ENCODE measurements at places on chromosomes 16 and 17.
A peak's percentile ranks its signal among the peaks of the same experiment; 100 is the strongest.

- DNase-seq, result no peak
Observed at GRCh38 chr17:43810226-43810715, 22.7 kb downstream of the MPP3 start.

DNA sequence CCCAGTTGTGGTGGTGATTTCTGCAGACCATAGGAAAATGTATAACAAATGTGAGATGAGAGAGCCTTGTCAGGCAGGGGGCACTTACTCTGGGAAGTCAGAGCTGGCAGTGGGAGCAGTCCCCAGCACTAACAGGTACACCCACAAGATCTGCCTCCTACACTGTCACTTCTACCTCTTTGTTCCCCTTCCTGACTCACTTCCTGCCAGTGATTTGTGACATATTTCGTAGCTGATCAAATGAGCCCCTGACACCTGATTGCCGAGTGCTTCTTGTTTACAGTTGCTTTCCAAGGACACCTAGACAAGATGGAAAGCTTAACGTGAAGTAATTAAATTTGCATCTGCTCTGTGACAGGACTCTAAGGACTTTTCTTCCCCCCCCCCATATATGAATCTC is 40.5 kb downstream of the FTO start:
- no peak for DNase-seq

GRCh38 chr16:75261590-75262078 is 10.2 kb upstream of the BCAR1 start:
- DNase-seq, result no peak

DNA sequence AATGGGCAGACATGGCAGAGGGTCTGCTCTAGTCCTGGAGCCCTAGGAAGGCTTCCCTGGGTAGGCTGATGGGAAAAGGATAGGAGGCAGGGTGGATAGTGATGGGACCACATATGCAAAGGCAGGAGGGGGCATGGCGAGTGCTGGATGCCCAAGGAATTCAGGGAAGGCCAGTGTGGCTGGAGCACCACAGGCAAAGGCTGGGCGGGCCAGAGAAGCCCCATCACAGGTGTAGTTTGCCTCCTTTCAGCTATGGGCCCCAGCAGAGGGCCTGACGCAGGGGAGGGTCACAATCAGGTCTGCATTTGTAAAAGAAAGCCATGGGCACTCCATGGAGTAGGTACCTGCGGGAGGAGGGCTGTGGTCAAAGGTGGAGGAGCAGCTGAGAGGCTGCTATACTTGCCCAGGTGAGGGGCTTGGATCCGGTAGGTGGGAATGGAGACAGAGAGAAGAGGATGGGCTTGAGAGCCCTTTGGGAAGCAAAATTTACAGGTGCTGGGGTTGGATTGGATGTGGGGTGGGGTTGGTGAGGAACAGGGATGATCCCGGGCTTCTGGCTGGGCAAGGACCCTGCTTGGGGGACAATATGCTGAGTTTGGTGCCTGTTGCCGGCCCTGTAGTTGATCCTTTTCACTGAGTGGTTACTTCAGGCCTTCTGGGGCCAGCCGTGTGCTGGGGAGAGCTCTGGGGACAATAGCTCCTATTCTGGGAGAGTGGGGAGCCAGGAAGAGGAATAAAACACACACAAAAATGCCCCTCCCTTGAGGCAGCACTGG is 6.5 kb upstream of the COL1A1 start:
- no peak for DNase-seq

DNA sequence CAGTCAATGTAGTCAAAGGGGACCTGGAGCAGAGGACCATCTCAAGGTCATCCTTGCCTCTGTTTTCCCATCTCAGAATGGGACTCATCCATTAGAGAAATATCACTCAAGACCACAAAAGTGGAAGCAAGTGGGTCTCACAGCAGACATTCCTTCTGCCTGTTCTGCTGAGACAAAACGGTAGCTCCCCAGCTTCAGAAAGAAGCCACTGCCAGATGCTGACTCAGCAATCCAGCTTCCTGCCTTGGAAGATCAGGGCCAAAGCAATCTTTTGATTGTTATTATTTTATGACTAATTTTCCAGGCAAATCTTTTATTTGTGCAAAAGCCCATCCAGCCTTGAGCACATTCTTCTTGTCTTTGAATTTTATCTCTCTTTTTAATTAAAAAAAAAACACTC is 86.8 kb downstream of the CCT6B start:
- no peak for DNase-seq

DNA sequence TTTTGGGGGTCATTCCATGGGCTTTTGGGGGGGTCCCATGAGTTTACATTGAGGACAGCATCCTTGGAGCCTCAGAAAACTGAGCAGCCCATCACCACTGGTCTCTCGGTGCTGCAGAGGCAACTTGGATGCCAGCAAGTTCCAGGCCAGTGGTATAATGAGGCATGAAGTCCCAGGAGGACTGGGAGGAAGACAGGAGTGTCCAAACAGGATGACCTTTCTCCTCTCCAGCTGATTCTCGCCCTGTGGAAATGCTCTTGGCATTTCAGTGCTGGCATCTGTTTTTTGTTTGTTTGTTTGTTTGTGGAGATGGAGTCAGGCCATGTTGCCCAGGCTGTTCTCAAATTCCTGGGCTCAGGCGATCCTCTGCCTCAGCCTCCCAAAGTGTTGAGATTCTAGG is 347.6 kb downstream of the SNX29 start:
- no peak for DNase-seq

DNA sequence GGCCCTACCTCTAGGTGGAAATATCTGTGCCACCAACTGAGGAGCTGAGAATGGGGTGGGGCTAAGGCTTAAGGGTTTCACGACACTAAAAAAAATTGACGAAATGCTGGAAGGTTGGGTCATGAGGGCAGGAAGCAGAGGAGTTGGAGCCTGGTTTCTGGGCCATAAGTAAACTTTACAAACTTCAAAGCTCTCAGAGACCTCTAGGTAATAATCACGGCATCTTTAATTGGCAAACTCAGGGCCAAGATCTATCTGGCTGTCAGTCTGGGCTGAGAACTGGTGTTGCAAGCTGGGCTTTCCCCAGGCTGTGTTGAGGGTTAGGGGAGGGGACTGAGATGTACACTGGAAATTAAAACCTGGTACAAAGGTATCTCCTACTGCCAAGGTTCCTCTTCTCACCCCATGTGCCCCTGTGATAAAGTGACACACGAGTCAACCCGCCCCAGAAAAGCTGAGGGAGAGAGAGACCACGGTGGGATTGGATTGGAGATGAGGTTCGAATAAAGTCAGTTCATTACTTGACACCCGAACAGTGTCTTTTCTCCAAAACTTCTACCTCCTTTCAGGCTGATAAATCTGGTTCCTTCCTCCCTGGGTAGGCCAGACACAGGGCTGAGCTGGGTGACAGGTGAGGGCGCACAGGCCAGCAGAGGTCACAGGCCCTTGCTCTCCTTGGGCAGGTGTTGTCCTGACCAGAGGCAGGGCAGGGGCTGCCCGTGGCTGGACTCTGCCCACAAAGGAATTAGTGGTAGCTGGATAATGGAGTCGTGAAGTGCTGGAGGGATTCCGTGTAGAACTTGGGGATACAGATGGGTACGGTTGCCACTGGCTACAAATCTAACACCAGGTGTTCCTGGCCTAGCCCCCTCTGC is 4.0 kb upstream of the ZNF768 start:
- DNase-seq, result no peak

- no peak for DNase-seq
Observed at GRCh38 chr17:75472119-75472518, 15.7 kb downstream of the TMEM94 start.

- no peak for DNase-seq
Observed at GRCh38 chr17:78347453-78347852, 12.4 kb downstream of the SOCS3 start.

- DNase-seq, result no peak
Observed at GRCh38 chr16:49600976-49601375, 227.4 kb downstream of the C16orf78 start.

DNA sequence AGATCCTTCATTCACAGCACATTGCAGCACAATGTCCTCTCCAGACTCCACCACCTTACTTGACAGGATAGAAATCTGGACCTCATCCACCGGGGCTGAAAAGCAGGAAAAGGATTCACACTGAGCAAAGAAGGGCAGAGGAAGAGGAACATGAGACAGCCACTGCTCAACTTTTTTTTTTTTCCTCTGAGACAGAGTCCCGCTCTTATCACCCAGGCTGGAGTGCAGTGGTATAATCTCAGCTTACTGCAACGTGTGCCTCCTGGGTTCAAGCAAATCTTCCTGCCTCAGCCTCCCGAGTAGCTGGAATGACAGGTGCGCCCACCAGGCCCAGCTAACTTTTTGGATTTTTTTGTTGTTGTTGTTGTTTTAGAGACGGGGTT is 34.4 kb downstream of the PECAM1 start:
- no peak for DNase-seq

GRCh38 chr17:10987786-10988185 is 149.9 kb upstream of the PIRT start:
- DNase-seq, result no peak

GRCh38 chr17:47279062-47279801 is 25.6 kb downstream of the ITGB3 start:
- no peak for DNase-seq

DNA sequence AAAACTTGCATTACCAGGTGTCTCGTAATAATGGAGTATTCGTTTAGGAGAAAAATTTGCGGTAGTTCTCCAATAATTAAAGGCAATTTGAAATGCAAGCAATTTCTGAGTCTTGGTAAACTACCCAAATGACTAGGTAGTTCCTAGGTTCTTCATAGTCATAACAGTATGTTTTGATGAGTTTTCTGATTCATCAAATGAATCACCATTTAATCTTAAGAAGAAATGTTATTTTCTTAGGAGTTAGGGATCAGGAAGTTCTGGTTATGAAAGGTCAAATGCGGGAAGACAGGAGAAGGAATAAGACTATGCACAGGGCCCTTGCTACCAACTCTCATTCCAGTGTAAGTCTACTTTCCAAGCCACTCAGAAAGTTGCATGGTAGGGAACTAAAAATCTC is 221.5 kb upstream of the SOX9 start:
- no peak for DNase-seq

DNA sequence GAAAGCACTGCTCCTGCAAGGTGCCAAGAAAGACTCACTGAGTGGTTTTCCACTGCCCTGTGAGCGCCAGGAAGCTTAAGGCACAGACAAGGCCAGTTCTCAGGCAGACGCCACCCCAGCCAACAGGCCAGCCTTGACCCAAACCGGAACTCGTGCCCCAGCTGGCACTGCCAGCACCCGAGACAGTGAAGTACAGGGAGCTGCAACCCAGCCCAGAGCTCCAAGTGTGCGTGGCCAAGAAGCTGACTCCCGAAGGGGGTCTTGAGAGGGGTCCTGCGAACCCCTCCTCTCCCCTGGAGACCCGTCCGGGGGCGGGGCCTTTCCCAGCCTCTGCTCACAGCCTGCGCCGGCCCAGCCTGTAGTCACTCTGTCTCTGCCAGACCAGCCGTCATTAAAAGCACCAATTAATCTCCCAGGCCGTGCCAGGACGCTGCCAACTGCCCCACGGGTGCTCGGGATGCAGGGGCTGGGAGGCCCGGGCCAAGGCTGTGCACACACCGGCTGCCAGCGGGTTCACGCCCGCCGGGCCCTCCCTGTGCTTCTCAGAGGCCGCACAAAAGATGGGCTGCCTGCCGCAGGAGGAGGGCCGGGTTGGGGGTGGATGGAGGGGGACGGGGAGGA is 4.4 kb upstream of the SOX8 start:
- DNase-seq, result no peak

GRCh38 chr16:27428026-27428785 is 26.2 kb downstream of the IL21R start:
- DNase-seq, result peak; percentile 1

- no peak for DNase-seq
Observed at GRCh38 chr16:31138621-31139578, 3.4 kb upstream of the PRSS8 start.

GRCh38 chr16:69013991-69014390 is 91.5 kb upstream of the HAS3 start:
- DNase-seq, result no peak

DNA sequence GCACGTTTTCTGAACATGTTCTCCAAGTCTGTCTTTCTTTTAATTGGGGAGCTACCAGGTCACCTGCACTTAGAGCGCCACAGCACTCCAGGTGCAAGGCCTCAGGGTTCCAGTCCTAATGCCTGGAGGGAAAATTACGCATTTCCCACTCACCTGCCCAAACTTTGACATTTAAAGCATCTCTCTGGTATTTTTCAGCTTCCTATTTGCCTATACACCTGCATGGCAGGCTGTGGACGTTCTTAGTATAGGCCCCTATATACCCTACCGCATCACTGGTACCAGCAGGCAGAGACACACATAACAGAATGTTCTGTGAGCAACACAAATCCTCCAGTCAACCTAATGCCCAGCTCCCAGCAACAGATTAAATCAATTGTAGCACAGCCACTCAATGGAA is 213.3 kb downstream of the MRTFB start:
- DNase-seq, result no peak

DNA sequence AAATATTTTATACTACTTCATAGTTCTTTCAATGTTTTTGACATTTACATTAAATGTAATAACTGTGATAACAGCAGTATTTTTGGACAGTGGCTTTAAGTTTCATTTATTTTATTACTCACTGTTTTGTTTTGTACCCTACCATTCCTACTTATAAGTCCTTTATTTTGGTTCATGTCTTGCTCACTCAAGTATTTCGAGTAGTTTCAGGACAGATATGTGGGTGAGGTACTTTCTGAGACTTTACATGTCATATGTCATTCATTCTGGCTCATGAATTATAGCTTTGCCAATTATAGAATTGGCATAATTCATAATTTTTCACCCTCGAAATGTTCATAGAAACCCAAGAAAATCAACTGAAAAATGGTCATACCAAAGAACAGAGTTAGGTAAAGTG is 44.4 kb downstream of the PIK3R5 start:
- DNase-seq, result no peak

- DNase-seq, result no peak
Observed at GRCh38 chr17:63780507-63780906, 6.5 kb downstream of the DDX42 start.

- no peak for DNase-seq
Observed at GRCh38 chr16:78092758-78093157, 6.7 kb upstream of the WWOX start.
